ENCODE measurements at places on chromosomes 11 and 22.

DNA sequence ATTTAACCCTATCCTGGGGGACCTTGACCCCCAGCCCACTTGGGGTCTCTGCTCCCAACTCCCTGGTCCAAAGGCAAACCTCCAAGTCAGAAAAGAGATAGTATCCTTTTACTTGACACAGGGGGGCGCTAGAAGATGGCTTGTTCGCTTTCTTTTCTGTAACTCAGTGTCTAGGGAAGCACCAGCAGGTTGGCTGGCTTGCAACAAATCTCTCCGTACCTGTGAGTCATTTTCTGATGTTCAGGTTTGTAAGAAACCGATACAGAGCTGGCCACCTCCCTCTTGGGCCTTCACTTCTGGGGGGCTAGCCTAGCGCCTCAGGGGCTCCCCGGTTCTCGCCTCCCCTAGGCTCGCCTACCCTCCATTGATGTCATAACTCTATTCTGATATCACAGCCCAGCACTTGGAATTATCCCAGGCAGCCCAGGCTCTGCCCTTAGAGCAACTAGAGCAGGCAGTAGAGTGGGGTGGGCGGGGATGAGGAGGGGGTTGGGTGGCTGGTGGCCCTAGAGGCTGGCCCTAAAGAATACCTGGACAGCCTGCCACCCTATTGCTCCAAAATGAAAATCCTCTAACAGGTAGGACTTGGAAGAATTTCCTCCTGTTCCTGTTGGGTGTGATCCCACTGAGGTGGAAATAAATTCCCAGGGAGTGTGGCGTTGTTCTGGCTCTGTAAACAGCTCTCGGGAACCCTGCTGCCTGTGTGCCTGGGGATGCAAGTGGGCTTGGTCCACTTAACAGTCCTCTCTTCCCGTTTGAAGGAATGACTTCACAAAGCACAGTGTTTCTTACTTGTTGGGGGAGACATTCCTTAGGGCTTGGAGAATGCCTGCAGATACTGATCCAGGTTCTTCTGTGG lies 69.4 kb downstream of the OSBP2 start:
- DNase-seq = no peak

DNA sequence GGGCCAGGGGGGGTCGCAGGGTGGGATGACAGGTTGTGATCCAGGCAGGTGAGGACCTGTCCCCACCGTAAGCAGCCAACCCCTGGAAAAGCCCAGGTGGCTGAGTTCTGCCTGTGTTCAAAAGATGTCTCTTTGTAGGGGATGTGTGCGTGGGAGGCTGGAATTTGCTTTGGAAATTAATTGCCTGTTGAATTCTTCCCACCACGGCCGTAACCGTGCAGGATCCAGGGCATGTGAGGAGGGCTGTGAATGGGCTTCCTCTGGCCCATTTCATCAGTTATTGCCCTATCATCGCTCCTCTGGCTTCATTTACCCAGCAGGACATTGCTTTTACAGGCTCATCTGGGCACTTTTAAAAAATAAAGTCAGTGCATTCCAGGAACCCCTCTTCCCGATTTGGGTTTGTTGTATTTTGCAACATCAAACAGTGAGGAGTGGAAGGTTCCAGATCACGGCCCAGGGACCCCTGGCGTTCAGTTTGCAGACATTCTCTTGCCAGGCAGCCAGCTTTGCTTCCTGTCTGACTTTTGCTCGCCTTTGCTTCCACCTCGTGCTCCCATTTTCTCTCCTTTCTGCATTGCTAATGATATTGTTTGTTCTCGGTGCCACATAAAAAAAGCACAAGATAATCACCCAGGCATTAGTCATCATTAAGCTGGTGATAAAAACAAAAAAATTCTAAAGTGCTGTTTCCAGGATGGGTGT lies 1306.6 kb downstream of the BRD1 start:
- no peak for DNase-seq

DNA sequence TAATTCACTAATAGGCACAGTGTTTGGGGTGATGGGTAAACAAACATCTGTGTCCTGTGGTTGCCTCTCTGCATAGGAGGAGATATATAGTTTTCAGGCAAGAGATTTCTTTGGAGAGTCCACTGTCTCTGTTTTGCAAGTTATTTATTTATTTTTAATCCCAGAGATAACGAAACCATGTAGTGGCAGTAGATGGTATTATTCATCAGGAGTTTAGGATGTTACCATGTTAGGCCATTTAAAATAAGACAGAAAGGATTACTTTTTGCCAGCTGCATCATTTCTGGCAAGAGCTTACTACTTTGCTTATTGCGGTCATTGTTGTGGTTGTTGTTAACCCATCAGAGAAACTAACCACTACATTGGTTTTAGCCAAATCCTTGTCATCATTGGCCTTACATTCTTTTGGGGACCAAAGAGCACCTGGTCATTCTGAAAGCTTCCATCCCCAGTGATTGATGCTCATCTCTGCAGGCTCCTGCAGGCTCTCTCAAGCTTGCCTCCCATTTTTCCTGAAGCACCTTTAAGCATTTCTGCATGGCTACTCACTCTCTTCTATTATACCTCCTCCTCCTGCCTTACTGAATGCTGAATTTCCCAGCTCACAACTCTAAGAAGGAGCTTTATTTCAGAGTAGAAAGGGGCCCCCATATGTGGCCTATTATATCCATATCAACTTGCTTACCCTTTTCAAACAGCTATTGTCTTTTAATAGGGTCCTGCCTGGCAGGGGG lies 84.4 kb downstream of the CSTPP1 start:
- no peak for DNase-seq

DNA sequence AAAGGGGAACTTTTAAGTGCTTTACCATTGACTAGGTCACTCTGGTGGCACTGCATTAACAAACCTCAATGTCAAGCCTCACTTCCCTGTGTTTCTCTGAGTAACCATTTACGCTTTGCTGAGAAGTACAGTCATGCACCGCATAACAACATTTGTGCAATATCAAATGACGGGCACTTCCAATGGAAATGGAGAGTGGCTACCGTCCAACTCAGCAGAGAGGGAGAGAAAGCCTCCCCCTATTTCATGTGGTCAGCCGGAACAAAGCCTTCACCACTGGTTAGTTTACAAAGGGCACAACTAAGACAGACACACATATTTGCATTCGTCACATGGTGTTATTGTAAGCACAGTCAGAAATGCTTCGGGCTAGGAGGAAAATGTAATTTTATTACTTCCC lies 117.3 kb downstream of the RASSF10 start:
- no peak for DNase-seq

DNA sequence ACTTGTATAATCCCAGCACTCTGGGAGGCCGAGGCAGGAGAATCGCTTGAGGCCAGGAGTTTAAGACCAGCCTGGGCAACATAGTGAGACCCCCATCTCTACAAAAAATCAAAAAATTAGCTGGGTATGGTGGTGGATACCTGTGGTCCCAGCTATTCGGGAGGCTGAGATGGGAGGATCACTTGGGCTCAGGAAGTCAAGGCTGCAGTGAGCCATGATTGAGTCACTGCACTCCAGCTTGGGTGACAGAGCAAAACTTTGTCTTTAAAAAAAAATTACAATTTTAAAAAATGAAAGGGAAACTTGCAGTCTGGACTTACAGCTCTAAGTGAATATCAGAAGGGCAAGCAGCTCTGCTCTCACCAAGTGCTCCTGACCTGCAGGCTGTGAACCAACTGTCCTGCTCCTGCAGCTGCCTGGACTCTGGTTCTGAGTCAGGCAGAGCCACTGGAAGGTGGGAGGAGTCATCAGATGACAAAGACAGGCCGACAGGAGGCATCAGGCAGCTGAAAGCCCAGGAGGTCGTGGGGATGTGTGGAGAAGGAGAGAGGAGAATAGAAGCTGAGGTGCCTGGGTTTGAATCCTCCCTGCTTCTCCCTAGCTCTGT lies 9.6 kb downstream of the SMTNL1 start:
- DNase-seq = no peak

DNA sequence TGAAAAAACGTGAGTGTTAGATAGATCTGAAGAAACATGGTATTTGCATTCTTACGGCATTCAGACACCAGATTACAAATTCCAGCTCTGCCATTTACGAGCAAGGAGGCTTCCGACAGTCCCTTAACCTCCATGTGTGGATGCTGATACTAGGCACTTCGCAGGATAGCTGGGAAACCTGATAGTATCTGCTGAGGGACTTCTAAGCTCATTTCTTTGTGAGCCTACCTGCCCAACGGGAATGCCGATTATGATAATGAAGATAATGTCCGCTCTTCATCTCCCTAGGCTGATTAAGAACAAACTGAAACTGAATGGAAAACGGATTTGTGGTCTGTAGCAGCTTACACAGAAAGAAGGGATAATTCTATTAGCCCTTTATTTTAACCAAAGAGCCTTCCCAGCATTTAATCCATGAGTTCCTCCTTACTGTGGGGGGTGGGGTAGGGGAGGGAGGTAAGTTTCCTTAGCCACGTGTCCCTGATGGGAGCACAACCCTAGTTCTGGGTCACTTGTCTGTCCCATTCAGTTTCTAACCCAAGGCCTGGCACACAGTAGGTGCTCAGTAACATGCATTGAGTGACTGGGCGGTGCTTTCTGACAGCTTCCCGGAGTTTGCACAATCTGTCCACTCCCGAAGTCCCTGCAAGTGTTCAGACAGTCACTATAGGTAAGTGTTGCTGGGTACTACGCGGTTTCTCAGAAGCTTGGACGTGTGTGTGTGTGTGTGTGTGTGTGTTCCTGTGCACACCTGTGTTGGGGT lies 39.2 kb downstream of the CD6 start:
- no peak for DNase-seq

DNA sequence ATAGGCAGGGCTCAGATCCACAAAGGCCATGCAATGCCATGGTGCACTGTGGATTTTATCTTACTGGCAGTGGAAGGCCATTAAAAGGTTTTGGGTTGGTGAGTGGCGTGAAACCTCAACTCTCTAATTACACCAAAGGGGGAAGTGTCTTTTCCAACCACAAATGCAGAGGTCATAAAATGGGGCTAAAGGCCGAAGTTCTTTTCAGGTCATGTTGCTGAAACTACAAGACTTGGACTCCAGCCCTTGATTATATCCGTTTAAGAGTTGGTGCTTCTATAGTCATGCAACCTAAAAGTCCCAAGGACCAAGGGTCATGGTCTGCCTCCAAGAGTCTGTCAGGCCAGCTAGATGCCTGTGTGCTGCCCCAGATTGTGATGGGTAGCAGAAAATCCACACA lies 434.3 kb downstream of the RAB38 start:
- no peak for DNase-seq

GRCh38 chr11:120188811-120189455 lies 21.9 kb upstream of the OAF start:
- no peak for DNase-seq

- DNase-seq = no peak
Observed at GRCh38 chr11:70630068-70630467, 231.7 kb downstream of the CTTN start.

GRCh38 chr11:13880634-13881033 lies 81.9 kb upstream of the SPON1 start:
- DNase-seq = no peak

- no peak for DNase-seq
Observed at GRCh38 chr11:66919923-66920322, 38.3 kb downstream of the PC start.

GRCh38 chr11:72202571-72202970 lies 10.6 kb downstream of the FOLR1 start:
- DNase-seq = no peak

- no peak for DNase-seq
Observed at GRCh38 chr11:17529844-17530185, 14.4 kb downstream of the USH1C start.

GRCh38 chr22:48244388-48245195 lies 1482.1 kb downstream of the TBC1D22A start:
- no peak for DNase-seq

- DNase-seq = no peak
Observed at GRCh38 chr11:119679346-119679745, 49.7 kb downstream of the NECTIN1 start.

GRCh38 chr11:76997512-76997911 lies 36.7 kb upstream of the B3GNT6 start:
- no peak for DNase-seq

GRCh38 chr11:117584056-117584830 lies 212.8 kb downstream of the DSCAML1 start:
- DNase-seq = no peak

DNA sequence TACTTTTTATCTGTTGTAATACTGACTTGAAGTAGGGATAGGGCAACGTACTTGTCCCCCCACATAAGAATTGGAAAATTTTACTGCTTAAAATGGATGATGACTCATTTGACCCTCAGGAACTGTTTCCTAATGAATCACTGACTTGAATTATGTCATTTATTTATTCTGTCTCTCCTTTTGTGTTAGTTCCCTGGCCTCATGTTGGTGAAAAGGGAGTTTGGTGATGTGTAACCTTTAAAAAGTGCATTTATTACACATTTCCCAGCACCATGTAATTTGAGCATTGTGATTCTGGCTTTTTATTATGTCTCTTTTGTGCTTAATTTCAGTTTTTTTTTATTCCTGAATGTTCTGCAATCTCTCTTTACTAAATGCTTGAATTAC lies 20.3 kb upstream of the PGM2L1 start:
- DNase-seq = no peak

DNA sequence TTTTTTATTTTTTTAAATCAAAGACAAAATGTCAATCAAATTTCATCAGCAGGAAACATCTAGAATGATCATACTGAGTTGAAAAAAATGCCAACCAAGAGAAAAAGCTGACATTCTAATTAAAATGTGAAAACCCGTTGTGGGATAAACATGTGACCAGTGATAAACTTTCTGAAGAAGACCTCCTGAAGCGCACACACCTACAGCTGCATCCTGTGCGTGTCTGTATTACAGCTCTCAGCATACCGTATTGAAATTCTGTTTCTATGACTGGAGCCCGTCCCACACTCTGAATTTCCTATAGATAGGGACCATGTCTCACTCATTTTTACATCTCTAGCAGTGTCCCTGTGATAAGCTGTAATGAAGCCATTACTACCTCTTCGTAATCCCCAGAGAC lies 12.2 kb upstream of the NUP50 start:
- no peak for DNase-seq

DNA sequence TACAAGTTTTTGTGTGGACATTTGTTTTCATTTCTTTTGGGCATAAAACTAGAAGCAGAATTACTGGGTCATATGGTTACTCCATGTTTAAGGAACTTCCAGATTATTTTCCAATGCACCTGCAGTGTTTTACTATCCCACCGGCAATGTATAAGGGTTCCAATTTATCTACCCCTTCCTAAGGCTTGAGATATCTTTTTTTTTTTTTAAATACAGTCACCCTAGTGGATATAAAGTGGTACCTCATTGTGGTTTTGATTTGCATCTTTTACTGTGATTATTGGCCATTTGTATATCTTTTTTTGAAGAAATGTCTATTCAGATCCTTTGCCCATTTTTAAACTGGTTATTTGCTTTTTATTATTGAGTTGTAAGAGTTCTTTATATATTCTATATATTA lies 34.6 kb upstream of the UCP3 start:
- no peak for DNase-seq

All from stimulated activated CD8-positive, alpha-beta memory T cell treated with anti-CD3 and anti-CD28 coated beads, Interleukin-7, amount 100 ng/mL, for 1 hour (primary cell).